NCI-H748 treated with DMSO at 0.1 percent for 48 hours (cell line): ENCODE measurements at places on chromosomes 1 and 21.

DNA sequence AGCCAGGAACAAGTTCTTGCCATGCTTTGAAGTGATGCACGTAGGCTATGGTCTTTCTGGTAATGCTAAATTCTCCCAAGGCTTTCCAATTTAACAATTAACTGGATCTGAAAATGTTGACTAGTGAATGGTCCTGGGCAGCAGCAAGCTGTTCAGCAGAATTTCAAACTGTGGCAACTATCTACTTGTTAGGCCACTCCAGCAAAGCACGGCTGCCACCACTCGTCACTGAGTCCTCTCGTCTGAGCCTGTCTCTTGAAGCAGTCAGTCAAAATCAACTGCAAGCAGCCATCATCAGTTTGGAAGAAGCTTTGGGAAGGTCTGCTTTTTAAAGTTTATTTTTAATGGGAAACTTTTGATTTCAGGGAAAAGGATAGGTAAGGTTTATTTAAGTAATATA lies 6.1 kb downstream of the FLVCR1 start:
- DNase-seq = no peak

- no peak for DNase-seq
These were observed 176.5 kb upstream of the PLXNA2 start for GRCh38 chr1:208420696-208421095.

GRCh38 chr1:229457436-229457835 lies 23.5 kb upstream of the ACTA1 start:
- no peak for DNase-seq

DNA sequence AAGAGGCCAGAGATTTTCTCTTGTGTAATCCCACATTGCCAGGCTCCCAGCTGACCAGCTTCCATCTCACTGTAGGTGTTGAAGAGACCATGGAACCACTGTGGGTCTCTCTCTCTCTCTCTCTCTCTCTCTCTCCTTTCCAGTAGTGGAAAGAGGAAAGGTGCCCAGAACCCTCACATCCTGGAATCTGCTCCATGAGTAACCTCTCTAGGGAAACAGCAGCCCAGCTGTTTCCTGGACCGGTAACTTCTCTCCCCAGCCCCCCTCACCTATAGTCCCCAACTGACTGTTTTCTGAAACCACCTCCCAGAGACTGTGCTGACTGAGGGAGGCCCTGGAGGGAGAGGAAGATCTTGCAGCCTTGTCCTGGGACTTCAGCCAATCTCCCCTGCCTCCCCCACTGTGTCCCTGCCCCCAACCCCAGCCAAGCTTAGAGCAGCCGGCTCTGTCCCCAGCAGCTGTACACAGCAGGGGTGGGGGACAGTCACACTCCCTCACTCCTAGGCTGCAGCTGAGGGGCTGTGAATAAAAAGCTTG lies 20.6 kb upstream of the SLC45A3 start:
- DNase-seq = no peak

DNA sequence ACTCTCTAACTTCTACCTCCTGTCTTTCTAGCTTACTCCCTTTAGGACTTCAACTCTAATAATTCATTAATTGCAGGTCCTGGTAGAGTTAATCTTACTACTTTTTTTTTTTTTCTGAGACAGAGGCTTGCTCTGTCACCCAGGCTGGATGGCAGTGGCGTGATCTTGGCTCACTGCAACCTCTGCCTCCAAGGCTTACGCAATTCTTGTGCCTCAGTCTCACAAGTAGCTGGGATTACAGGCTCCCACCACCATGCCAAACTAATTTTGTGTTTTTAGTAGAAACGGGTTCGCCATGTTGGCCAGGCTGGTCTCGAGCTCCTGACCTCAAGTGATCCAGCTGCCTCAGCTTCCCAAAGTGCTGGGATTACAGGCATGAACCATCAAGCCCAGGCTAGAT lies 15.7 kb downstream of the BTBD8 start:
- no peak for DNase-seq

GRCh38 chr21:43588957-43589356 lies 70.3 kb downstream of the HSF2BP start:
- DNase-seq = no peak

DNA sequence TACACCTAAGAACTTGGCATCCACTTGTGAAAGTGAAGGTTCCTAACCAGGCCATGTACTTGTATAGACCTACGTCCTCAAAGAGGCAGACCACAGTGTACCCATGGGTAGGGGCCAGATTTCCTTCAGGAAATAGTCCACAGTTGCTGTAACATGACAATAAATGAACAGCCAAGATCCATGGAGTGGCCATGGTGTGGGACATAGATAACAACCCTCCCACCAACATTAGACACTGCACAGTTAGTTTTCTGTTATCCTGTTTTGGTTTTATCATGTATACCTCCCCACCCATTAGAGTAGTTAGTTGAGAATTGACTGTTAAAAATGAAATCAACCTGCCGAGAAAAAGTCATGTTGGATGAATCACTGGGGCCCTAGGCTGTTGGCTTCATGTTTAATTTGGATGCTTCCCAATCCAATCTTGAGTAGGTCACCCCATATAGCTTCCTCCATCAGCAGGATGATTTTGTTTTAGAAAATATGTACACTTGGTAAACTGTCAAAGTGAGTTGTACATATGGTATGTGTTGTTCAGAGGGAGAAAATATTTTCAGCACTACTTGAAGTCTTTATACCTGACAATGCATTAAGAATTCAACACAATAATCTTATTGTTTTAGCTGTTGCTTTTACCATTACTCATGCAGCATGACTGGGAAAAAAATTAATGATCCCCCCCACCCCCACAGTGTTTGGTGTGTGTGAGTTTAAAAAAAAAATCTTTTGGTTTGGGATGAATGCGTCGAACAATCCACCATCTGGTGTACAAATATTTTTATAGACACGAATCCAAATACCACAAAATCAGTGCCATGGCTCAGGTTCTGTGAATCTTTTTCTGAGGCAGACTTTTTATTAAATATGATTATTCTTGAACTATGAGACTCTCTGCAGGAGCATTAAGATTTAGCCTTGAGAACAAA lies 88.3 kb upstream of the ARHGAP29 start:
- no peak for DNase-seq
